Astrocyte of the cerebellum (primary cell): ENCODE measurements at places on chromosomes 3 and 15.

DNA sequence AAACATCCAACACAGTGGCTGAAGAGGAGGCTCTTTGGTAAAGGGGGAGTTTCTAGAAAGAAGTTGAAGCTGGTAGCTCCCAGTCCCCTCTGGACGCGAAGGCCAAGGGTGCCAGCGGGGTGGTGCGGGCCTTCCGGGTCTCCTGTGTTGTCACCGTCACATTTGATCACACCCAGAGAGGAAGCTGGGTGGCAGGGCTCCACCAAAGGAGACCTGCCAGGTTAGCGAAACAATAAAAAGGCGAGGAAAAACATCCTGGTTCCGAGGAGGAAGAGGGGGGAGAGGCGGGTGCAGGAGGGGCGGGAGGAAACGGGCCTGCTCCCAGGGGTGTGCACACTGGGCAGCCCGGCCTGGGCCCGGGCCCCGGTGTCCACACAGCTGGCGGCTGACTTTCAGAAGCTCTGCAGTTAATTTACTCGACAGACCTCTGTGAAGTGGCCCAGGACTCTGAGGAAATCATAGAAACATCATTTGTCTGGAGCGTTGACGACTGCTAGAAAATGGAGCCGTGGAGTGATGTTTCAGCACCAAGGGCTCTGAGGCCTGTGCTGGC is 12.1 kb downstream of the HEG1 start:
- DNase-seq: no peak

GRCh38 chr3:34396288-34396687 is 597.9 kb downstream of the PDCD6IP start:
- DNase-seq: no peak

DNA sequence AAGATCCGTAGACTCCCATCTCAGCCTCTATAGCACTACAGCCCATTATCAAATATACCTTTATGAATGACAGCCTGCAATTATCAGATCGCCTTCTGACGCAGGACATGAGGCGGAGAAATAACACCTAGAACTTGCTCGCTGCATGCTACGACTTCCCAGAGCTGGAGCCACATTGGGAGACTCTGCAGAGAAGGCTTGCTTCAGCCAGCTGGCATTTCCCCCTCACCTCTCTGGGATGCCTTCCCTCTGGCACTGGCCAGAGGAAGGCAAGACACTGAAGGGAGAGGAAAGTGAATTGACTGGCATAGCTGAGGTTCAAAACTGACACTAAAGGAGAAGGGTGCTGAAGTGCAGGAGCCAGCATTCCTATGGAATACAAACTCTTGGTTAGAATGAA is 131.7 kb downstream of the GABRB3 start:
- DNase-seq: no peak

- no peak for DNase-seq
Observed at GRCh38 chr3:114115143-114115542, 58.6 kb downstream of the QTRT2 start.

GRCh38 chr3:119427669-119428068 is 35.7 kb downstream of the TMEM39A start:
- no peak for DNase-seq

GRCh38 chr3:14452740-14453710 is 50.6 kb downstream of the SLC6A6 start:
- DNase-seq: peak; percentile 99

DNA sequence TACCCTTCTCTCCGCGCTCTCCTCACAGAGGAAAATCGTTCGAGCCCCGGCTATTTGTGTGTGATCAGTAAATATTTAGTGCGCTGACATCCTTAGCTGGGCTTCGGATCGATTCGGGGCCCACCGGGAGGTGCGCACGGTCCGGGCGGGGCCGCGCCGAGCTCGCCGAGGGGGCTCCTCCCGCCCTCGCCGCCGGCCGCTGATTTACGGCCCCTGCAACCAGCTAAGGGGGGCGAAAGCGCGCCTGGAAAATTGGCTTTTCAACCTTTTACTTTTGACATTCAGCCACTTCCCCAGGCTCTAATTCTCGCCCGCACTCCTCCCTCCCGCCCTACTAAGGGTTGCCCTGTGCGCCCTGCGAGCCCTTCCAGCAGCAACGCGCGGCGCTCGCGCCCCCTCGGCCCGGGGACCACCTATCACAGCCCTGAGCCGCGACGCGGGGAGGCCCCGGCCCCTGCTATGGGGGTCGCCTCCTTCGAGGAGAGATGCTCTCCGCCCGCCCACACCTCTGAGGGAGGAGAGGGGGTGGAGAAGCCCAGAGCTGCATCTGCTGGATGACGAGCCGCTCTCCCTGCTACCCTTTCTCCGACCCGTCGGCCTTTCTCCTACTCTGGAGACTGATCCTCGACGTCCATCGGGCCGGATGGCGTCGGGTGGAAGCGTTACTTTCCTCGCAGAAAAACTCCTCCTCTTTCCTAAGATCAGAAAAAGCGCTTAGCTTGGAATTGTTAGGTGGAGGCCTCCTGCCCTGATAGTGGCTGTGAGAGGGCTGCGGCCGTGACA is 7.8 kb upstream of the NR2F2 start:
- no peak for DNase-seq

DNA sequence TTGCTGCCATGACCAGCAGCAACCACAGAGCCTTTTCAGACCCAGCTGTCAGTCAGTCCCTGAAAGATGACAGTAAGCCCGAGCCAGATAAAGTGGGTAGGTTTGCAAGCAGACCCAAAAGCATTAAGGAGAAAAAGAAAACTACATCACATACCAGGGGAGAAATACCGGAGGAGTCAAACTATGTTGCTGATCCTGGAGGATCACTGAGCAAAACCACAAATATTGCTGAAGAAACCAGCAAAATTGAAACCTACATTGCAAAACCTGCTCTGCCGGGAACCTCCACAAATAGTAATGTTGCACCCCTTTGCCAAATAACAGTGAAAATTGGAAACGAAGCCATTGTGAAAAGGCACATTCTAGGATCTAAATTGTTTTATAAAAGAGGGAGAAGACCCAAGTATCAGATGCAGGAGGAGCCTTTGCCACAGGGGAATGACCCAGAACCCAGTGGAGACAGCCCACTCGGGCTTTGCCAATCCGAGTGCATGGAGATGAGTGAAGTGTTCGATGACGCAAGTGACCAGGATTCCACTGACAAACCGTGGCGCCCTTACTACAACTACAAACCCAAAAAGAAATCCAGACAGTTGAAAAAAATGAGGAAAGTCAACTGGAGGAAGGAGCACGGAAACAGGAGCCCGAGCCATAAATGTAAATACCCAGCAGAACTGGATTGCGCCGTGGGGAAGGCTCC is 42.1 kb upstream of the RASA2 start:
- no peak for DNase-seq

GRCh38 chr3:72976281-72976741 is 20.3 kb upstream of the PPP4R2 start:
- DNase-seq: no peak

DNA sequence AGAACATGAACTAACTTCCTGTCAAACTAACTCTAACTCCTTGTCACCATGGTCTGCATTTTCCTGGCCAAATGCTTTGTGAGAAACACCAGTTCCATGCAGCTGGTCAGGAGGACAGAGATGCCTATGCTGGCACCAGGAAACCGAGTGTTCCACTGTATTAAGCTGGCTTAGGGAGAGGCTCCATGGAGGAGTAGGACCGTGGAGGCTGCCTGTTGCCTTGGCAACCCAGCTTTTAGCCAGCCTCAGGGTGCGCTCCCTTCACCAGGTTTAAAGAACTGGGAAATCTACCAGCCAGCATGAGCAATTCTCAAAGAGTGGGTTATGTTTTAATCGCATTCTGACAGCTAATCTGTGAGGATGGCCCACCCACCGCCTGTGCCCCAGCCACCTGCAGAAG is 394.1 kb downstream of the OCA2 start:
- no peak for DNase-seq

GRCh38 chr3:71504250-71505036 is 79.1 kb downstream of the FOXP1 start:
- peak; percentile 82 for DNase-seq

DNA sequence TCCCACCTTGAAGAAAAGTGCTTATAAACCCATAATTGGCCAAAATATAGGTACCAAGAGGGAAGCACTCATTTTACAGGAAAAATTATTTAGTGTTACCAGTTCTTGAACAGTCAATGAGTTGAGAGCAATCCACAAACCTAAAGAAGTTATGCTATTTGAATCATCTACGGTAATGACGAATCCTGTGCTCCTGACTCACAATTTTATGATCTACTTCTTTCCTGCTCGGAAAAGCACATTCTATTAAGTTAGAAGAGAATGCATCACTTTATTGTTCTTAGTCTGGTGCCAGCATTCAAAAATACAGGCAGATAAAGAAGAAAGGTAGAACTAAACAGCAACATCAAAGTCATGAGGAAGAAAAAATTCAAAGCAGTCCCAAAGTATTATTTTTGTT is 33.2 kb downstream of the CHRM5 start:
- no peak for DNase-seq

GRCh38 chr3:63303238-63303637 is 25.1 kb downstream of the SYNPR start:
- no peak for DNase-seq

DNA sequence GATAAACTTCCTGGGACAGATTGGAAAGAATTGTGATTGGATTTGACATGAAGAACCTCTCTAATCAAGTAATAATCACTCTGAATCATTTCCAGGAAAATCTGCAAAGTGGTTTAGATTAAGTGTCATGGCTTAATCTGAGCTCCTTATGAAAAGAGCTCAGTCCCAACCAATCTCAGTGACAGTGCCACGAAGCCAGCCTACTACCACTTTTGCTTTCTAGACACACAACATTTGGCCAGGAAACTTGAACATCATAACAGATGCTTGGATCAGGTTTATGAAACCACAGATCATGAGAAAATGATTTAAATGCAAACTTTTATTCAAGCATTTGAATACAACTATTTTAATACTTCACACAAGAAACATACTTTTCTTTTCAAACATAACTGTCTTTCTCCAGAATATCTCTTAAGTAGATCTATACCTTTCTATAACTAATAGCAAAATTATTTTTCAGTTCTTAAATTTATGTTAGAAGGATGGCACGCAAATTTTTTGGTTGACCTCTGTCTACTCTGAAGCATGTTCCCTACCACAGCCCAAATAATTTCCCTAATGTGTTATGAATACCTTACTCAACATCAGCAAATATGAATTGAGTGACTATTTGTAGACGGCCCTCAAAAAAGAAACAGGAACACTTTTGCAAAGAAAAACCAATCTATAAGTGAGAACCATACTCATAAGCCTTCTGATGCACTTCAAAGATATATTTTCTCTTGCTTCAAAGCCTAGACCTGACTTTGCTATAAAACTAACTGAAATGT is 495.0 kb upstream of the ZNF385D start:
- no peak for DNase-seq

DNA sequence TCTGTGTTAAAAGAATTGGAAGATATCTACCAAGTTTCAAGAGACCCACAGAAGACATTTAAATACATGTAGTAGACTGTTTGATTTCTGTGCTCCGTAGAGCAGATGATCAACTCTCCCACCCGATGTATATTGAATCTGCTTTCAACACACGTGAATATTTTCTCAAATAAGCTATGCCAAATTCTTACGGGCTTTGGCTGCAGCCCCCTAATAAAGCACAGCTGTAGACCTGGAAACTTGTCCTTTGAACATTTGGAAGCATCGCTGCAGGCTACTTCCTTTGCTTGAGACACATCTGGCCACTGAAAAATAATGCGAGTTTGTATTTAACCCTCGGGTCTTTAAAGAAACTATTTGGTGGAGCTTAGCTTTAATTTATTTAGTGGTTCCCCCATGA is 98.3 kb upstream of the SELENOK start:
- no peak for DNase-seq
